Ovary (tissue), 10 donors: ENCODE measurements at places on chromosomes 5 and 9.

DNA sequence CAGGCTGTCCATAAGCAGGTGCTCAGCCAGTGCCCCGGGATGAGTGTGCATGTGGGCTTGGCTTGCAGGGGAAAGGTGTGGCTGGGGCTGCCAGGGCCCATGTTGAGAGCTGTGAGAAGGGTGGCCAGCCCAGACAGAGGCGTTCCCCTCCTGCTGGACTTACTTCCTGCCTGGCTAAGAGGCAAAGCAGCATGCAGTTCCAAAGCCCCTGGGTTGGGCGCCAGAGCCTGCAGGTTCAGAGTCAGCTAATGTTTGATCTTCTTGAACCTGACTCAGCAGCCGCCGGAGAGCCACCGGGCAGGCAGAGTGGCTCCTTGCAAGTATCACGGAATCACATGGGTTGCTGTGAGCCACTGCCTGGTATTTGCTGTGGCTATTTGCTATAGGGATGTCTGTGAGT, 168.4 kb upstream of the MAP1B start:
- H3K4me3 ChIP-seq, result no peak overlapping the region
- H3K4me1 ChIP-seq, result no peaks in the 10 kb centered on the region
- no peak for DNase-seq

DNA sequence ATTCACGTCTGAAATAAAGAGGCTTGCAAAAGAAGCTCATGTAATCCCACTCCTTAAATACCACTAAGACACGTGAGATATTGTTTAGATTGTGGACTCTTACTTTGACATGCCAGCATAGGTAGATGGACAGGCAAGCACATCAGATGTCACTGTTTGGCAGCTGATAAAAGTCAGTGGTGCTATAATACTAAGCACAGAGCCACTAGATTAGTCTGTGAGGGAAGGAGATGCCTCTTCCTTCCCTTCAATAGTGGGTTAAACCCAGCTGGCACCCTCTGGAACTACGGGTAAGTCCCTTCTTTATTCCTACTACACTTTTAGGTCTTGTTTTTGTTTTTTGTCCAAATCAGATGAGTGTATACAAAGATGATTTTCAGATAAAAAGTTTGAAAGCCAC, at the start of gene MYOT:
Gene MYOT (plus strand): TSS at position 197 of the 400 bp plus-strand sequence. CDS start 2,792 bp downstream, outside the sequence.
- no peaks in the 10 kb centered on the region for H3K27me3 ChIP-seq
- H3K36me3 ChIP-seq, result no peaks in the 10 kb centered on the region
- no peak within 1 kb of the TSS for H3K4me3 ChIP-seq
- H3K4me1 ChIP-seq, result no peaks in the 10 kb centered on the region

DNA sequence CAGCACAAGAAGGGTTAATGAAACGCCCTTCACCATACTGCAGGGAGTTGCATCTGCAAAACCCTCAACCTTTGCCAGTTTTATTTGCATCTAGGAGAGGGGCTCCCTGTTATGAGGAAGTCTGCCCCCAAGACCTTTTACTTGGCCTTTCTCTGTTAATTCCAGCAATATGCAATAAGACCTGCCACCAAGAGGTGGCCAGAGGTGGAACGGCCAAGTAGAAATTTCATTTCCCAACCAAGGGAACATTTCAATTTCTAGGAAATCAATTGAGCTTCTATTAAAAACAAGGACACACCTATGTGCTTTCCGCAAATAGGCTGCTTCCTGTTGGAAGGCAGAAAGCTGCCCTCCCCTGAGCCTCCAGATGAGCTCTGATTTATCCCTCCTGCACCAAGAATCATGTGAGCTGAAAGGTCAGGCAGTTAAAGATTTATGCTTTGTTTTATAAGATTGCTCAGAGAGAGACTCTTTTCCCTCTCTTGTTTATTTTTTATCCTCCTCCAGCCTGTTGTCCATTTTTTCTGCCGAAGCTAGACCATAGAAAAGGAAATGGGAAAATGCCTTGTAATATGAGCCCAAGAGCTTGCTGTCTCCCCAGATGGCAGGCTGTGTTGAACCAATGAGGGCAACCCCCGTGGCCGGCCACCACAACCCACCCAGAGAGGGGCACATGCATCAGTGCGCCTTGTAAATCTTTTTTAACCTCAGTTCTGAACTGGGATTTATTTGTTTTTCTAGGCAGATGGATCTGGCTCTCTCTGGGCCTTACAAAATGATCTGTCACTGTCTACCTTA, 572.8 kb downstream of the TLE1 start:
- no peaks in the 10 kb centered on the region for H3K36me3 ChIP-seq
- H3K27ac ChIP-seq, result no peak overlapping the region
- no peak overlapping the region for H3K4me3 ChIP-seq
- no peaks in the 10 kb centered on the region for H3K27me3 ChIP-seq

DNA sequence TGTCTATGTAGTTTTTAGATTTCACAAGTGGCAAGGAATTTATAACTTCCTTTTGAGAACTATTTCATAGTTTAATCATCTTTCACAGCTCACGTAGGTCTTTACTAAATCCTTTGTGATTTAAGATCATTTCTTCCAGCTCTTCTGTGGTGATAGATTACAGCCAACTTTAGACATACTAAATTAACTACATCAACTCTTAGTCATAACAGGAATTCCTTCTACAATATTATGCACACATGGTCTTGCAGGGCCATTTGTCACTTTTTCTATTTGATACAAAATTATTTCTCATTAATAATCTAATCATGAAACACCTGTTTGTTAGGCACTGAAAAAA, 208.4 kb downstream of the PDE4D start:
- no peaks in the 10 kb centered on the region for H3K36me3 ChIP-seq
- no peak overlapping the region for H3K27ac ChIP-seq
- no peak for DNase-seq
- no peak overlapping the region for H3K4me3 ChIP-seq

- no peaks in the 10 kb centered on the region for H3K4me1 ChIP-seq
- no peak for DNase-seq
- H3K27ac ChIP-seq, result no peak overlapping the region
- no peaks in the 10 kb centered on the region for H3K36me3 ChIP-seq
- H3K4me3 ChIP-seq, result no peak overlapping the region
Measured at GRCh38 chr9:106976772-106977171, 113.8 kb downstream of the ZNF462 start.

GRCh38 chr9:121955649-121956048, 137.5 kb downstream of the TTLL11 start:
- H3K4me1 ChIP-seq, result peaks cover 7% of the 10 kb centered on the region
- no peak for DNase-seq
- no peak overlapping the region for H3K4me3 ChIP-seq
- no peaks in the 10 kb centered on the region for H3K27me3 ChIP-seq

GRCh38 chr9:110650991-110651411, 17.6 kb upstream of the MUSK start:
- H3K27ac ChIP-seq, result no peak overlapping the region
- no peak overlapping the region for H3K4me3 ChIP-seq
- peaks cover 3% of the 10 kb centered on the region for H3K4me1 ChIP-seq
- no peaks in the 10 kb centered on the region for H3K27me3 ChIP-seq
- no peak for DNase-seq

GRCh38 chr9:136587944-136588662, 42.3 kb upstream of the NOTCH1 start:
- peaks cover 24% of the 10 kb centered on the region for H3K4me1 ChIP-seq
- DNase-seq, result no peak
- H3K36me3 ChIP-seq, result no peaks in the 10 kb centered on the region
